Smooth muscle cell of trachea (primary cell): ENCODE measurements at places on chromosomes 2 and 18. TPM values are rescaled to one million over a fixed set of nuclear protein-coding genes. Genes with fewer than 3 reads are reported as not detected.

The SAG gene
- not detected in 2 replicates for total RNA-seq

The RNU2-63P gene
- not detected in 2 replicates for total RNA-seq

The OTOS gene
- 1.2 TPM in 1 of 2 replicates, not detected in the other for total RNA-seq

The TMEM37 gene
- 0.44 and 1.5 TPM in 2 replicates for total RNA-seq

The SOWAHC gene
- 8.3 and 8.6 TPM in 2 replicates for total RNA-seq

The ELMOD3 gene
- 15.9 and 19.8 TPM in 2 replicates for total RNA-seq

The RAD51AP2 gene
- not detected in 2 replicates for total RNA-seq

The LRP1B gene
- not detected in 2 replicates for total RNA-seq

The RAB6C gene
- total RNA-seq = not detected in 2 replicates

The NGEF gene
- 0.44 and 4.3 TPM in 2 replicates for total RNA-seq

The LCT gene
- under 0.01 TPM in 2 replicates for total RNA-seq

The NYAP2 gene
- total RNA-seq = not detected in 2 replicates

The SH3RF3 gene
- total RNA-seq = 4.7 and 8.4 TPM in 2 replicates

The IL1A gene
- total RNA-seq = 0.15 and 0.33 TPM in 2 replicates

The RAB17 gene
- 0.83 TPM in 1 of 2 replicates, not detected in the other for total RNA-seq

The ZC3H6 gene
- 5.8 and 6.4 TPM in 2 replicates for total RNA-seq

The TEX44 gene
- total RNA-seq = not detected in 2 replicates

The BMP10 gene
- total RNA-seq = not detected in 2 replicates

The RAB31 gene
- 35.2 and 48.9 TPM in 2 replicates for total RNA-seq

The LYG2 gene
- total RNA-seq = not detected in 2 replicates

The CDH19 gene
- not detected in 2 replicates for total RNA-seq

The ACMSD gene
- total RNA-seq = not detected in 2 replicates

The TEKT4 gene
- total RNA-seq = not detected in 2 replicates

The ARHGEF4 gene
- total RNA-seq = 1.3 and 4.0 TPM in 2 replicates

The CRYGC gene
- not detected in 2 replicates for total RNA-seq

The DSC1 gene
- total RNA-seq = not detected in 2 replicates

The SGPP2 gene
- total RNA-seq = not detected in 2 replicates

The C2orf15 gene
- not detected in 2 replicates for total RNA-seq

The SYT4 gene
- not detected in 2 replicates for total RNA-seq

The ALK gene
- total RNA-seq = under 0.01 and 0.17 TPM in 2 replicates

The SLC23A3 gene
- 1.2 and 2.0 TPM in 2 replicates for total RNA-seq

The HOXD8 gene
- 0.33 and 0.44 TPM in 2 replicates for total RNA-seq

The GPR39 gene
- 1.3 and 3.3 TPM in 2 replicates for total RNA-seq

The SLC5A7 gene
- total RNA-seq = not detected in 2 replicates

The SLC4A5 gene
- total RNA-seq = under 0.01 and 0.44 TPM in 2 replicates

The GPR45 gene
- not detected in 2 replicates for total RNA-seq

The TACR1 gene
- 0.33 TPM in 1 of 2 replicates, not detected in the other for total RNA-seq

The ALLC gene
- total RNA-seq = not detected in 2 replicates

The CTNNA2 gene
- under 0.01 TPM in 1 of 2 replicates, not detected in the other for total RNA-seq

The TNFAIP6 gene
- total RNA-seq = 32.4 and 40.9 TPM in 2 replicates

The MYOM1 gene
- 0.15 and 0.99 TPM in 2 replicates for total RNA-seq

The PPP1R7 gene
- total RNA-seq = 78.1 and 84.2 TPM in 2 replicates

The EN1 gene
- not detected in 2 replicates for total RNA-seq

The GNLY gene
- total RNA-seq = not detected in 2 replicates

The MAL gene
- total RNA-seq = 0.17 TPM in 1 of 2 replicates, not detected in the other

The CHRNG gene
- total RNA-seq = not detected in 2 replicates
